Activated CD4-positive, alpha-beta T cell treated with anti-CD3 and anti-CD28 coated beads, Interleukin-2, amount 10 ng/mL, durations not matched to agents 24 days and 14 days (primary cell): ENCODE measurements at places on chromosomes 16 and 17. TPM values are rescaled to one million over a fixed set of nuclear protein-coding genes. Genes with fewer than 3 reads are reported as not detected.

MVP gene
- total RNA-seq, result 116 and 122 TPM in 2 replicates

FMNL1 gene
- total RNA-seq, result 325 and 329 TPM in 2 replicates

RTN4RL1 gene
- 1.1 and 1.2 TPM in 2 replicates for total RNA-seq

OR1A1 gene
- not detected in 2 replicates for total RNA-seq

FSCN2 gene
- 0.26 and 0.51 TPM in 2 replicates for total RNA-seq

RPRML gene
- not detected in 2 replicates for total RNA-seq

KRTAP2-3 gene
- total RNA-seq, result not detected in 2 replicates

SCGB1C2 gene
- total RNA-seq, result not detected in 2 replicates

DNA sequence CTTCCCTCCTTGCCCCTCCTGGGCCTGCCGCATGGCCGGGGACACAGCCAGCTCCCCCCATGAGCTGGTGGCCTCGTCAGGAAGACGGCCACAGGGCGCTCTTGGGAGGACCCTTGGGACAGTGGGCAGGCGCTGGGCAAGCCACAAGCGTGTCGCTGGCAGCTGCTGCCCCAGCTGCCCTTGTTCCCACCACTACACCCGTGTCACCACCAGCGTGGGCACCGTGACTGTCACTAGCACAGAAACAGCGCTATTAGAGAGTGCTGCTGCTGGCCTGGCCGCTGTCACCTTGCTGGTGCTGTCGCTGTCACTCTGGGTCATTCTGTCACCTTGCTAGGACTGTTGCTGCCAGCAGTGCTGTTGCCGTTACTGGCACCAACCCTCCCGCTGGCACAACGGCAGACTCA is 47.2 kb downstream of the ZFPM1 start:
- no peak for DNase-seq

GRCh38 chr17:79814974-79815835 is 18.3 kb upstream of the CBX8 start:
- DNase-seq, result no peak

DNA sequence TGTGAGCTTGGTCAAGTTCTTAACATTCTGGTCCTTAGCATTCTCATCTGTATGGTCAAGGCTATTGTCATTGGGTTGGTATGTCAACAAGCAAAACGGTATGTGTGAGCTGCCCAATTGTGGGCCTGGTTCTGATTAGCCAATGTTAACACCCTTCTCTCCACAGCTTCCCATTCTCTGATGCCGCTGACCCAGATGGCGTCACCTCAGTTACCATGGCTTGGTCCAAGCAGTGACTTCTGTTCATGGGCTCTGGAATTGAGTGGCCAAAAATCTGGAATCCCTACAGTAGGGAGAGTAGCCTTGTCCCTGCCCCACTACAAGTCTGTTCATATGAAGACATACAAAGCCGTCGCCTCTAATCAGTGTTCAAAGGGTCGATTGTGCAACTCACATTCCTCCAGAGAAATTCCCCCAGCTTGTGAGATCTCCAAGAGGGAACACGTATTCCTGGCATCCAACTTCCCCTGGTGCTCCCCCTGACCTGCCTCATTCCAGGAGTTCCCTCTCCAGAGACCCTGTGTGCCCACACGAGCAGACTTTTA is 15.8 kb downstream of the TMEM98 start:
- no peak for DNase-seq

- no peak for DNase-seq
Observed at GRCh38 chr16:8626946-8627345, 5.4 kb downstream of the METTL22 start.

DNA sequence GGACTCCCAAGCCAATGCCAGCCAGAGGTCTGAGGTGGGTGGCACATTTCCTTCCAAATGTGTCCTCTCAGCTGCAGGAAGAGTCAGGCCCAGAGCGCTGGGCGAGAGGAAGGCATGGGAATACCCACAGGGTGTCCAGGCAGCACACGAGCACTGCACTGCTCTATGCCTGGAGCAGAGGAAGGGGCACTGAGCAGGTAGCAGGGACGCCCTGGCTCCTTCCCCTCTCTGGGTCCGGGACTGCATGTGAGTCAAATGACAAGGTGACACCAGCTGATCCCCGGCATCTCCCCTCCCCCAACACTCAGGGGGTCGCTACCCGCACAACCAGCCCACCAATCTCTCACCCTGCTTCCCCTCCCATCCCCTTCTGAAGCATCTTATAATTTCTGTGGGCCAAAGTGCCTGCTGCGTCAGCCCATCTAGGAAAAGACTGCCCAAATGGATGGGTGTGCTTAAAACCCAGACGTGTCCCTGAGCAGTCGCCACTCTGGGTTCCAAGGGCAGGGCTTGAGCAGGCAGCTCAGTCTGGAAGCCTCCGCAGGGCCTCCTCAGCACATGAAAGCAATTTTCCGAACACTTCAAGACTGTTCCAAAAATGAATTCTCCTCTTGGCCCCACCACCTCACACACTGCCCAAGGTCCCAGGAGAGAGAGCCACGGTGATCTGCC is 12.0 kb upstream of the BCAR1 start:
- DNase-seq, result no peak

DNA sequence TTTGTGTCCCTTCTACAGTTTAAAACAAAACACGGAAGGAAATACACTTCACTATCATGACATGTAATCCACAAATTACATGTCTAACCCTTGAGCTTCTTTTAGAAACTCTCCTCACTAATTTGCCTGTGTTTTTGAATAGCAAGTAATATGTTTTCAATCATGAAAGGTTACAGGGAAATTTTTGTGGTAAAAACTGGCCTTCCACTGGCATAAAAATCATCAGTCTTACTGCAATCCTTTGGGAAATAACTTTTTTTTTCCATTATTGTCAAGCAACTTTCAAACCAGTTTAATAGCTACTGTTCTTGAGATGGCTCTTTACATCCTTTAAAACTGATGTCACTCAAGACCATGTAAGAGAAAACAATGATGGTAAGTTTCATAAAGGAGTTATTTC is 27.0 kb downstream of the MYO1D start:
- DNase-seq, result no peak

GRCh38 chr17:3025421-3026124 is 37.8 kb downstream of the OR1D5 start:
- DNase-seq, result no peak

- no peak for DNase-seq
Observed at GRCh38 chr17:67482764-67483163, 105.7 kb downstream of the PITPNC1 start.

GRCh38 chr17:12390631-12391030 is 275.1 kb upstream of the MYOCD start:
- DNase-seq, result peak; percentile 4

DNA sequence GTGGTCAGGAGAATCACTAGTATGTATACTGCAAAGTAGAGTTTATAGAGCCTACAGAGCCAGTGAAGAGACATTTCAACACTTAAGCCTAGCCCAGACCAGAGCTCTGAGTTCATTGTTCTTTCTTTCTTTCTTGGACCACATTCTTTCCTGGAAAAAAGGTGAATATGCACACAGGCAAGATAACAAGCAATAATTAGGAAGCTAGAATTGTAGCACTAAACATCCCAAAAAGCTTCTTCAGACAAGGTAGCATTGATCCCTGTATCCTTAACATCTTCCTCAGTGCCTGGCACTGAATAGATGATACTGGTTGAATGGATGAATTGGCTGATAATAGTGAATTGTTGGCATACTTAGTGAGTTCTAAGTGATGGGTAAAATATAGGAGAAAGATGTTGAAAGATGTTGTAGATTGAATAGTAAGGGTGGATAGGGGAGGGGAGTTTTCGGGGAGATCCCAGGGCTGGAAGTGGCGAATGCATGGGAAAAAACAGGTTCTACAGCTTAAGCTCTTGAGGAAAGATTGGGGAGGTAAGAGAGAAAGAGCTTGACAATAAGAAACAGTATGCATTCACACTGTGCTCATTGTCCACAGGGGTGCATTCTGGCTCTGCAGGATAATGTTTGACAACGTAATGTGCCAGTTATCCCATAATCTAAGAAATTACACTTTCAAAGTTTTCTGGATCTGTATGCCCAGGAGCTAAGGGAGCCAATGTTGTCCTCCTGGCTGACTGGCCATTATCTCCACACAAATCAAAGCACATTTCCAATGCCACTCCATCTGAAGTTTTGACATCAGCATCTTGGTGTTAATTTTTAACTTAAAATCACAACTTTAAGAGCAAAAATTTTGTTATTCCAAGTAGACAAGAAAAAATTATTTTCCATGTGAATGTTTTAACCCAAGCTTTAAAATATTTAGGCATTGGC is 35.6 kb downstream of the TUBD1 start:
- DNase-seq, result no peak

DNA sequence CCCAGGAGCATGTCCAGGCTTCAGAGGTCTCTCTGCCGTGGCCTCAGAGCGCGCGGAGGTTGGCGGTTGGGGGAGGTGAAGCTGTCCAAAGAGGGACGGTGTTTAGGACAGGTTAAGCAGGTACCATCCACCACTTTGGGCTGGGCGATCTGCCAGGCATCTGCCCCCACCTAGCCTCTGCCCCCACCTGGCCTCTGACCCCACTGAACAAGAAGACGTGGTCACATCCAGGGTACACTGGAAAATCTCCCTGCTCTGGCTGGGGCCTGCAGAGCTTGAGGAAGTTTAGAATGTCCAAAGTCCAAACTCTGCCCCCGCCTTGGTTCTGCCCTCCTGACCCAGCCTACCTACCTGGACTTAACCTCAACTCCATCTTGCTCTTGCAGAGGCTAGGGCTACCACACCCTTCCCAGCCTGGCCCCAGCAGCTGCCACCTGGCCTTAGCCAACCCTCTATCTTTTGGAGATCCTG is 1.6 kb downstream of the ITGA3 start:
- DNase-seq, result no peak

DNA sequence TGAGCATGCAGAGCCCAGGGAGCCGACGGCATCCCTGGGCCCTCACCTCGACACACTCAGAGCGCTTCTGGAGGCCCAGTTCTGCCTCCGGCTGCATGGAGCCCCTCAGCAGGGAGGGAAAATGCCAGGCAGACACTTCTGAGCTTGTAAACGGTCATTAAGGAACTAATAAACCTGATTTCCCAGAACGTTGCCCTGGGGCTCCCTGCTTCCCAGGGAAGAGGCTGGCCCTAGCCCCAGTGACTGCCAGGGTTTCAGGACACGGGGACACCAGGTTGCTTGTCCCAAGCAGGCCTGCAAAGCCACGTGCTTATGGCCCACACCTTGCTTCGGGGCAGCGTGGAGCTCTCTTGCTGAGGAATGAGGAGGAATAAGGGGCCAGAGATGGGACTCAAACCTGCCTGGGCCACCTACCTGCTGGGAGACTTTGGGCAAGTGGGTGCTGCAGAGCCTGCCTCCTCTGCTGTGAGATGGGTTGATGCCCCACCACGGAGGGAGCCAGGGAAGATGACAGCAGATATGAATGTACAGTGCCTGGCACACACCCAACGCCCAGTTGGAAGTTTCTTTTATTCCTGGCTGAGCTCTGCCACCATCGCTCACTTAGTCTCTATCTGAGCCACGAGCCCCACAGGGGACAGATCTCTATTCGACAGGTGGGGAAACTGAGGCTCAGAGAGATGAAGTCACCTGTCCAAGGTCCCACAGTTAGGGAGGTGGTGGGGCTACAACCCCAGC is 5.4 kb downstream of the RHBDF2 start:
- DNase-seq, result no peak

GRCh38 chr17:82474223-82475010 is 15.9 kb downstream of the NARF start:
- DNase-seq, result no peak

- DNase-seq, result no peak
Observed at GRCh38 chr16:55643161-55643970, 12.4 kb upstream of the SLC6A2 start.

GRCh38 chr16:88722784-88723506 is 16.6 kb downstream of the CTU2 start:
- DNase-seq, result no peak

DNA sequence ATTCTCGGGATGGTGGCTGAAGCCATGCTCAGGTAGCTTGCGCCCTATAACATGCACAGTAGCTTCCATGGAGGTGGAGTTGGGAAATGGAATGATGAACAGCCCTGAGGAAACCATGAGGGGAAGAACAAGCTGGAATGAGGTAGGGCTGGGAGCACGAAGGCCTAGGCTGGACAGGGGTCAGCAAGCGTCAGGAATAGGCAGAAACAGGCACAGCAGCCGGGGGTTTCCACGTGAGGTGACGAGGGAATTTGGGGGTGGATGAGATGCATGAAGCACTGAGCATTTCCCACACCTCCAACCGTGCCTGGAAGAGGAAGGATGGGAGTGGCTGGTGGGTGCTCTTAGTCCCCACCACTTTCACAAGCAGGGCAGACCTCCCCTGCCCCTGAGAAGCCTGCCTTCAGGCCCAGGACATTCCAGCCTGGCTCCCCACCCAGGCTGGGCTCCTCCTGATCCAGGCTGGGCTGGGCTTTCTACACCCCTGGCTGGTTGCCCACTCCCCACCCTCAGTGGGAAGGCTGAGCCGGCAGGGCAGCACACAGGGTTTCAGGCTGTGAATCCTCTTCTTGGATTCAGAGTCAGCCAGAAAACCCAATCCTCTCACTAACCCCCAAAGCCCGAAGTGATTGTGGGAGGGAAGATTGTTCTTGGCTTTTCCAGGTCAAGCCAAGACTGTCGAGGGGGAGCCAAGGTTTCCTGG is 21.9 kb downstream of the PLEKHG4 start:
- DNase-seq, result no peak

- no peak for DNase-seq
Observed at GRCh38 chr16:70769761-70770160, 31.2 kb downstream of the VAC14 start.

GRCh38 chr17:75346906-75347305 is 57.7 kb upstream of the SLC25A19 start:
- DNase-seq, result no peak

DNA sequence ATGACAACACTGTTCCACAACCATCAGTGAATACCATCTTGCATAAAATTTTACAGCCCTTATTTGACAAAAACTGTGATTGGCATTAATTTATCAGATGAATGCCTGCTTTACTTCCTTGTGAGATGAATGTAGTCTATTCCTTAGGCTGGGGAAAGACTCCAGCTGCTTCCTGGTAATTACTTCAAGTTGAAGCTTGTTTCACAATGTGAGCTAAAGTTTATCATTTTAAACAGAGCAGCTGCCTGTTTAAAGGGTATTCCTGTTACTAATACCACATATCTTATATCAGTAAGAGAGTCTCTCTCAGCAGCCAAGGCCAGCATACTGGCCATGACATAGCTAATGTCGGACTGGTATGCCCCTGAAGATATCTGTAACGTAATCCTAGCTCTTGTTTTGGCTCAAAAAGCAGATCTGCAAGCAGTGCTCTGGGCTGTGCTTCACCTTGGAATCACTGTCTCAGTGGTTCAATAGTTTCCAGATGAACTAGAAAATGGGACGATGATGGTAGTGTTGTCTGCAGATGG is 13.2 kb upstream of the ARL2BP start:
- no peak for DNase-seq

GRCh38 chr16:73949574-73950320 is 346.9 kb upstream of the PSMD7 start:
- no peak for DNase-seq

GRCh38 chr16:35737076-35737475 is 2277.7 kb downstream of the TP53TG3F start:
- DNase-seq, result no peak
